ENCODE measurements at places on chromosomes 7 and 10.

DNA sequence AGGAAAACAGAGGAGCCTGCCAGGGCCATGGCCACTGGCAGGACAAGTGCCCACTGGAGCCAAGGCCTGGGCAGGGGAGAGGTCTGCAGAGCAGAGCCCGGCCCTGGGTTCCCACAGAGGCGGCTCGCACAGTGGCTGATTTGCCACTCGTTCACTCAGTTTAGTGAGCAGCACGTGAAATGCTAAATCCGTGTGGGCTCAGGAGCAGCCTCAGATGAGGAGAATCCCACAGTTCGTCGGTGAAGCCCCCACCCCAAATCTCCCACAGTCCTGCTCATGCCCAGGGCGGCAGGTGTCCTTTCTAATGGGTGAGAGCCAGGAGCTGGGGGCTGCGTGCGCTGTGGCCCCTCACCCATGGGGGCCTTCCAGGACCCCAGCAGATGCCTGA, 107.7 kb upstream of the FAM20C start:
- DNase-seq: no peak

GRCh38 chr10:122161795-122162194, 109.3 kb upstream of the BTBD16 start:
- DNase-seq: no peak

- DNase-seq: no peak
Measured at GRCh38 chr7:90232430-90232829, 12.5 kb upstream of the CFAP69 start.

DNA sequence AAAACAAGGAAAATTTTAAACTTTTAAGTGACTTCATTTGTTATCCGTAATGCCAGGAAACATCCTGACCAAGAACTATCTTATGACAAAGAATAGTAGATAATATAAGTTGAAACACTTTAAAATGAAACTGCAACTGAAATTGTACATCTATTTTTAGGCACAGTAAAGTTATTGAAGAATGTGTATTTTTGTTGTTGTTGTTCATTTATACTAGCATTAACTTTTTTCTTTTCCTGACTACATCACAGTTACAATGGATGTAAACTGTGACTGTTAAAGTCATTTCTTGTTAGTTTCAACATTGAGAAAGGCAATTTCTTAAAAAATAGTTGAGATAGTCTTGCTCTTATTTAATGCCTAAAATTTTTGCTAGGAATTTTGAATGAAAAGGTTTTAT, 2.6 kb downstream of the CPED1 start:
- no peak for DNase-seq

DNA sequence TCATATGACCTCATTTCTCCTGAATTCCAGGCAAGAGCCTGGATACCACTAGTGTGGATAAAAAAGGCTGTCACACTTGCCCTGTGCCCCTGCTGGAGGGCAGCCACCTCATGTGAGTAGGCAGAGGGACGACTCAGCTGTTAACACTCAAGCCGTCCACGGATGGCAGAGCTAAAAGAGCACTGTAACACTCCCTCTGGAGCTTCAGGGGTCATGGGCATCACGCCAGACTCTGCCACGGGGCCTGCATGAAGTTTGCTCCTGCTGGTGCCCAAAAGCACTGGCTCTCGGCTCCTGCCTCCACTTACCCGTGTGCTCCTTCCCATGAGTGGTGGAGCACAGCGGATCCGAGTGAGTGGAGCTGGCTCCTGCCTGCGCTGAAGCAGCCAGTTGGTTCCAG, 919.8 kb upstream of the C7orf33 start:
- no peak for DNase-seq

DNA sequence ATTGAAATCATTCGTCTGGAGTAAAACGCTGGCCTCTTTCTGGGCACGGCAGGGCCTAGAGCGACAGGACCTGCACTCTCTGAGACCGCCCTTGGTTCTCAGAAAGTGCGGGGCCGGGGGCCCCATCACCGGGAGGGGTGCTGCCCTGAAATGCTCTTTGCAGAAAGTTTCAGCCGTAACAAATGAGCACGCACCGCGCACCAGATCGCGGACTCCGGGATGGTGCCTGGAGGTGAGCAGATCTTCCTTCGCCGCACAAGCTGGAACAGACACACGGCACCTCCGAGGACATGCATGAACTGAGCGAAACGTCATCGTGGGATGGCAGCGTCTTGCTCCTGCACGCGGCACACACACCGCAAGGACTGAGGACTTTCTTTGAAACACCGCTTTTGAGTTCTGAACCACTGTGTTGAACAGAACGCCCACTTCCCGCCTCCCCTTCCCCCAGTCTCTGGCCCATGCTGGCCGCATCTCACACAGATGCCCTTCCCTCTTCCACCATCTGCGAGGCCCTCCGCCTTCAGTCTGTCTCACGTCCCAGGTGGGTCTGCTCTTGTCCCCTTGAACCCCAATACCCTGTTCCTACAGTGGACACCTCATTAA, 538.7 kb upstream of the MGMT start:
- no peak for DNase-seq

DNA sequence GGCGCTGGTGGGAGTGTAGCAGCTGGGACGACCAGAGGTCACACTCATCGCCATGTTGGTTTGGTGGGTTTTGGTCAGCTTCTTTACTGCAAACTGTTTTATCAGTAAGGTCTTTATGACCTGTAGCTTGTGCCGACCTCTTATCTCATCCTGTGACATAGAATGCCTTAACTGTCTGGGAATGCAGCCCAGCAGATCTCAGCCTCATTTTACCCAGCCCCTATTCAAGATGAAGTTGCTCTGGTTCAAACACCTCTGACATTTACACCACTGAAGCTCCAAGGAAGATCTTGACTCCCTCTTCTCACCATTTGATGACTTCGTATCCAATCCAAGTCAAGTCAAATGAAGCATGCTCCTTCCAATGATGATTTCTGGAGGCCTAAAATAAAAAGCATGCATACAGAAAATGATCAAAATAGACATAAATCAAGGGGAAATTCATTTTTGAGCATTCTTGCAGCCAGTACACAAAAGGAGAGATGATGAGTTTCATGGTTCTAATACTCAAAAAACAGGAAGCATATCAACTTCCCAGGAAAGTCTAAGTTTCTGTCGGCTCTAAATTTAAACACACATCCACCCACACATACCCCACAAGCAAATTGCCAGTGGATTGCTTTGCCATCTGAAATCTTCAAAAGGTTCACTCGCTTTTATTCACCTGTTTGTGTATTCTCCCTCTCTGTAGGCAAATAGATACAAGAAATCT, 2.4 kb upstream of the PSMG3 start:
- DNase-seq: no peak

DNA sequence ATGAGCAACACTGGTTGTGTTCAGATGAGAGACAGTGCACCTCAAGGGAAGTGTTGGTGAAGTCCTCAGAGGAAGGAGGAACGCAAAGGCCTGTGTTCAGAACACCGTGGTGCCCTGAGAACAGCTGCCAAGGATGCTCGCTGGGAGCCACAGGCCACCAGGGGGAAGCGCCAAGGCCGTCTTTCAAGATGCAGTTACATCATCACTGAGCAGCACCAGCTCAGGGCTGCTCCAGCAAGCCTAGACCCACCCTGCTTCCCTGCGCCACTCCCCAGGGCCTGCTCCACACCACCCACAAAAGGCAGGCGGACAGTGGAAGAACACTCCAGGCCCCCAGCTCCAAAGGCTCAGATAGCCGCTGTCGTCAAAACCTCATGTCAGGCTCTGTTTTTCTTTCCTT, 378.8 kb downstream of the DPP6 start:
- DNase-seq: no peak
